ENCODE measurements at places on chromosomes 2 and 18. TPM values are rescaled to one million over a fixed set of nuclear protein-coding genes. Genes with fewer than 3 reads are reported as not detected.
A peak's percentile ranks its signal among the peaks of the same experiment; 100 is the strongest.

HOXD10 gene
- total RNA-seq = 4.4 TPM

SH3RF3 gene
- total RNA-seq = 8.0 TPM

COBLL1 gene
- 207 TPM for total RNA-seq

ANKRD36B gene
- total RNA-seq = 25.3 TPM

CNOT9 gene
- total RNA-seq = 59.6 TPM

- peak; percentile 44 for DNase-seq
Measured at GRCh38 chr2:50401772-50402653, 629.9 kb downstream of the NRXN1 start.

DNA sequence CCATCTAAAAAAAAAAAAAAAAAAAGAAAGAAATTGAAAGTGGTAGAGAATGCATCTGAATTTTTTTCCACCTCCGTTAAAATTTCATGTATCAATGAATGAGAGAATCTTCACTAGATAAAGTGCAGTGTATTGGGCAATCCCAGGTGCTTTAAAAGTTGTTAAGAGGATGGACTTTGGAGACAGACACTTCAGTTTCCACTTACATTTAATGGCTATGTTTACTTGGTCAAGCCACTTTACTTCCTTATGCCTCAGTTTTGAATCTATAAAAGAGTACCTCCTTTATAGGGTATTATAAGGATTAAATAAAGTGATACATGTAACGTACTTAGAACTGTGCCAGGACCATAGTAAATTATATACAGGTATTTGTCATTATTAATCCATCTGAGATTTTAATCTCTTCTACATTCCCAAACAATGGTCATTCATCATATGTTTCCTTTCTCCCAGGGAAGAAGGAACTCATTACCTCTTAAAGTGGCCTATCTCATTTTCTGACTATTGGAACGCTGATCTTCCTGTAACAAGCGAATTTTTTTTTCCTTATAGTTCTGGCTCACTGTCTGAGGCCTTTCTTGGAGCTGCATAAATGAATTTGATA lies 29.1 kb upstream of the TANK start:
- DNase-seq = no peak

- no peak for DNase-seq
Measured at GRCh38 chr18:53941601-53942338, 282.7 kb downstream of the MBD2 start.

GRCh38 chr2:229610872-229611271 lies 103.5 kb downstream of the DNER start:
- no peak for DNase-seq

GRCh38 chr2:170815311-170815710 lies 1.4 kb upstream of the GAD1 start:
- DNase-seq = no peak

GRCh38 chr18:49098386-49098785 lies 147.6 kb upstream of the SMAD7 start:
- no peak for DNase-seq

DNA sequence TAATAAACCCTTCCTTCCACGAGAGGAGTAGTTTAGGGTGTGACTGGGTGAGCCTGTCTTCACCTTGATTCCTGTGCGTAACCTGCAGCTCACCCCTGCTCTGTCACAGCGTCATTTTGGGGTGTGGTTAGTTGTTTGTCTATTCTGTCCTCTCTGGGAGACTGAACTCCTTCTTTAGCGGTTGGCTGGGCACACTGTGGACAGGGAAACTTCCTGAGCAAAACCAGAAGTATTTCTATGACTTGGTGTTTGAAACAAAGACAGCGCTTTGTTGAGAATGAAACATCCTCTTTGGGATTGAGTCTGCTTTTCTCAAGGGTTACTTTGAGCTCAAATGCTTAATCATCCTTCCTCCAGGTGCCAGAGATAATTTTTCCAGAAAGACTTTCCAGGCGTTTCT lies 270.7 kb downstream of the HRH4 start:
- DNase-seq = no peak

- no peak for DNase-seq
Measured at GRCh38 chr2:106223347-106223746, 29.2 kb upstream of the UXS1 start.

DNA sequence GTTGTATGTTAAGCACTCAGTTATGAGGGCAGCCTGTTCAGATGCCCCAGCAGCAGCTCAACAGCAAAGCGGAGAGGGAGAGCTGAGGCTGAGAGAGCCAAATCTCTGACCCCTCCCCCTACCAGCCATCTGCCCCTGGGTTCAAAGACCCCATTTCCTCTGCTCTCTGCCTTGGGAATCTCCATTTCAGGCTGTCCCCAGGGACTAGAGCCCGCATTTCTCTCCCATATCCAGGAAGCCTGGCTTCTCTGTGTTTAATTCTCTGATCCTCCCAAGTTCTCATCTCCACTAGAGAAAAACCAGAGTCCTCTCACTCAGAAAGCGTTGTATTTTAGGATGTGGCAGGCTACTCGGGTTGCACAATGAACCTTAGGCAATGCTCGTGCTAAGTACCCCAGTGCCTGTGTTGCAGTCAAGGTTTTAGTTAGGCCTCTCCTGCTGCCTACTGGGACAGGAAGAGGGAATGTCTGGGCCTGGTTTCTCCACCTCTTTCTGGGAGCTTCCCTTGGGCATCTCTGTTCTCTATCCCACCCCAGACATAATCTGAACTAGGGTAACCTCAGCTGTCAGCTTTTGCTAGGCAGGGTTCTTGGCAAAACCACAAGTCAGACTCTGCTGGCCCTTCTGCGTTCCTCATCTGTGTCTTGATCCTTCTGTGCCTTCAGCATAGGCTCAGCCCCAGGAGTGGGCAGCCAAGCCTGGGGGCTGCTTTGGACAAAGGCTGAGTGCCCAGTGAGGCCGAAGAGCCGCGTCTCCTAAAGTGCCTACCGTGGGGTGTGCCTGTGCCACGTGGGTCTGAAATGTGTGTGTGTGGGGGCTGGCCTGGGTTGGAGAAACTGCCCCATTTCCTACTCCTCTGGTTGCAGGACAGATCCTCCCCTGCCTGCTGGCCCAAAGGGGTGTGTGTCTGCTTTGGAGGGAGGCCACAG lies 96.8 kb downstream of the STPG4 start:
- DNase-seq = no peak

DNA sequence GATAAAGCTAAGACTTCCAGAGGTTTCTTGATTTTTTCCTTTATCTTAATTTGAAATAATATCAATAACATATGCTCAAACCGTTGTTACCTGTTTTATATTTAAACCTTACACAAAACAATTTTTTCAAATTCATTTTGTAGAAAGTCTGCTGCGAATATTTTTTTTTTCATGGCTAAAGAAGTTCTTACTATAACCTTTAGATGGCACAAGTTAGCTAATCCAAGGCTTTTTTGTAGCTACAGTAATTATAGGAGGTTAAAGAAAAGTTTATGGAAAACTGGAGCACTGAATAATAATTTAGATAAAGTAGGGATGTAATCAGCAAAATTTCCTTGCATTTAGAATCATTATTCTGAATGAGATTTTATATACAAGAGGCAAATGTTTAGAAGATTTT lies 78.0 kb upstream of the PNPT1 start:
- no peak for DNase-seq

- no peak for DNase-seq
Measured at GRCh38 chr2:85755122-85756027, 1.6 kb downstream of the ATOH8 start.

GRCh38 chr2:181072486-181073235 lies 92.3 kb downstream of the UBE2E3 start:
- DNase-seq = no peak

- DNase-seq = no peak
Measured at GRCh38 chr2:165529130-165529529, 59.6 kb downstream of the CSRNP3 start.

GRCh38 chr2:222611684-222612083 lies 44.2 kb downstream of the FARSB start:
- DNase-seq = no peak
